Pons (tissue), 1 donor: ENCODE measurements at places on chromosomes 2 and 18.
A peak's percentile ranks its signal among the peaks of the same experiment; 100 is the strongest.

GRCh38 chr2:24929230-24929629 lies 9.2 kb upstream of the ADCY3 start:
- no peak for DNase-seq

DNA sequence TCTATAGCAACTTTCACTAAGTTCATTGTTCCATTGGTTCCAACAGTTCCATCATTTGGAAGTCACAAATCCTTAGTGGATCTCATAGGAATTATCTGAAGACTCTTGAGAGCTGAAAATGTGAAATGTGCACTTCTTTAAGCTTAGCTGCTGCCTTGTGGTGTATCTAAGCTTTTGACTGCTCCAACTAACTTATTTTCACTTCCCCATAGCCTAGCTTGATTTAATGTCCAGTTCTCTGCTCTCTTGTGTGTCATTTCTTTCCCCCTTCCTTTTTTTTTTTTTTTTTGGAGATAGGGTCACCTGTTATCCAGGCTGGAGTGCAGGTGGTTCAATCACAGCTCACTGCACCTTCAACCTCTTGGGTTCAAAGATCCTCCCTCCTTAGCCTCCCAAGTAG lies 34.9 kb upstream of the CD302 start:
- peak; percentile 29 for DNase-seq

- no peak for DNase-seq
These were observed 6.4 kb downstream of the DPYSL5 start for GRCh38 chr2:26854283-26854827.

GRCh38 chr2:163572850-163573249 lies 163.0 kb downstream of the FIGN start:
- no peak for DNase-seq

- no peak for DNase-seq
These were observed 61.1 kb downstream of the VWC2L start for GRCh38 chr2:214471990-214472389.

DNA sequence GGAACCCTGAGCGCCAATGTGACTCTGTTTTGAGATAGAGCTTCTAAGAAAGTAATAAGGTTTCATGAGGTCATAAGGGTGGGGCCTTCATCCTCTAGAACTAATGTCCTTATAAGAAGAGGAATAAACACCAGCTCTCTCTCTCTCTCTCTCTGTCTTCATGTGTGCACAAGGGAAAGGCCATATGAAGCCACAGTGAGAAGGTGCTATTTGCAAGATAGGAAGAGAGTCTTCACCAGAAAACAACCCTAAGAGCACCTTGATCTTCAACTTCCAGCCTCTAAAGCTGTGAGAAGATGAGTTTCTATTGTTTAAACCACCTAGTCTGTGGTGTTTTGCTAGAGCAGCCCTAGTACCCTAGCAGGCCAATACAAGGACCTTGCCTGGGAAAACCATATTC lies 55.8 kb downstream of the DOCK10 start:
- no peak for DNase-seq

DNA sequence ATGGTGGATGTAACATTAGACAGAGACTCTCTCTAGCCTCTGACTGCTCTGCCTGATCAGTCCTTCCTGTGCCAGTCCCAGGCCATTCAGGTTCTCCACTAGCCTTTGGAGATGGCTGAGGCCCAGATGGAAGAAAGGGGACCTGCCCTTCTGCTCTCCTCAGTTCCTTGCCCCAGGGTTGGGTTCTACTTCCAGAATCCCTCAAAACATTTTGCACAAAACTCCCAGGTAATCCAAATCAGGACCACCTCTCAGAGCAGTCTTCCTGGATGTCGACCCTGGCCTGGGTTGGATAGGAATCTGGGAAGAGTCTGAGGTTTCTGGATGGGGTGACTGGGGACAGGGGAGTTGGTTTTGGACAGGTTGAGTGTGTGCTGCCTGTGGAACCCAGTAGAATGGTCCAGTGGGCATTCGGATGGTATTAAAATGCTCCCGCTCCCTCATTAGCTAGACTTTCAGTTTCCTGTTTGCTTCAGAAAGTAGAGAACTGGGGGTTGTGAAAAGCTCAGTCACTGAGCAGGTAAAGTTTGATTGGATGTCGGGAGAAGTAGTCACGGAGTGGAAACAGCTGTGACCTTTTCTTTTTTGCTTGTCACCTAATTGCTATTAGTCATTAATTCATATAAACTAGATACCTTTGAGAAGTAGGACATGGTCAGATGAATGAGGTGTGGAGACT lies 37.9 kb downstream of the DPYSL5 start:
- no peak for DNase-seq

DNA sequence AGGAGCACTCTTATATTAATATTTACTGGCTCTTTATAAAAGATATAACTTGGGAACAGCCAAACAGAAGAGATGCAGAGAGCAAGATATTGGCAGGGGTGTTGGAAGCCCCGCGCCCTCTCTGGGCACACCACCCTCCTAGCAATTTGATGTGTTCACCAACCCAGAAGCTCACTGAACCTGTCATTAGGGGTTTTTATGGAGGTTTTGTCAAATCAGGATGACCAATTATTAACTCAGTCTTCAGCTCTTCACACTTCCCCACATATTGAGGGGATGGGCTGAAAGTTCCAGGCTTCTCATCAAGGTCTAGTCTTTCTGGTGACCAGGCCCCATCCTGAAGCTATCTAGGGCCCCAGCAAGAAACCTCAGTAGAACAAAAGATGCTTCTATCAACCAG lies 10.9 kb upstream of the INO80D start:
- DNase-seq = no peak

GRCh38 chr2:120958623-120959366 lies 223.1 kb downstream of the GLI2 start:
- no peak for DNase-seq

GRCh38 chr2:160399880-160400279 lies 93.7 kb downstream of the RBMS1 start:
- no peak for DNase-seq

DNA sequence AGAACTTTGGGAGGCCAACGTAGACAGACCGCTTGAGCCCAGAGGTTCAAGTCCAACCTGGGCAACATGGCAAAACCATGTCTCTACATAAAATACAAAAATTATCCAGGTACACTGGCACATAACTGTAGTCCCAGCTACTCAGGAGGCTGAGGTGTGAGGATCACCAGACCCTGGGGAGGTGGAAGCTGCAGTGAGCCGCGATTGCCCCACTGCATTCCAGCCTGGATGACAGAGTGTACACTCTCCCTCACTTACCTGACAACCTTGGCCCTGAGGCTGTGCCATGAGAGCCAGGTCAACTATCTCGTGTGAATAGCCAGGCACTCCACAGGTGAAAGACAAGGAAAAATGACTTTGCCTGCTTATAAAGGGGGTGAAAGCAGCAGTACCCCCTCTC lies 39.3 kb downstream of the CBLN2 start:
- DNase-seq = no peak

DNA sequence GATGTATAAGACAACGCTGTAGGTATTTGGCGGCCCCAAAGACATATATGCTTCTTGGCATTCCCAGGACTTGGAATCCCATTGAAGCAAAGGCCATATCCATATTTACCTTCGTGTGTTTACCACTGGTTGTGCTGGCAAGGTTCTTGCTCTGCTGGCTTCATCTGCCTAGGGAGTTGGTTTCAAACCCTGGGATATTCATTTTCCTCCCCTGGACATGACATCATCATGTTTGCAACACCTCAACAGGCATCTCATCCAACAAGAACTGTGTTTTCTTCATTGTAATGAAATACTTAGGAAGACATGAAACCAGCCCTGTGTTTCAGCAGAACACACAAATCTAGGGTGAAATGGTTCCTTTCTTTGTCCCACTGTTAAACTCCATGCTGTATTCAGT lies 77.9 kb upstream of the PHLPP1 start:
- no peak for DNase-seq
